ENCODE measurements at places on chromosomes 4 and X.
A peak's percentile ranks its signal among the peaks of the same experiment; 100 is the strongest.

DNA sequence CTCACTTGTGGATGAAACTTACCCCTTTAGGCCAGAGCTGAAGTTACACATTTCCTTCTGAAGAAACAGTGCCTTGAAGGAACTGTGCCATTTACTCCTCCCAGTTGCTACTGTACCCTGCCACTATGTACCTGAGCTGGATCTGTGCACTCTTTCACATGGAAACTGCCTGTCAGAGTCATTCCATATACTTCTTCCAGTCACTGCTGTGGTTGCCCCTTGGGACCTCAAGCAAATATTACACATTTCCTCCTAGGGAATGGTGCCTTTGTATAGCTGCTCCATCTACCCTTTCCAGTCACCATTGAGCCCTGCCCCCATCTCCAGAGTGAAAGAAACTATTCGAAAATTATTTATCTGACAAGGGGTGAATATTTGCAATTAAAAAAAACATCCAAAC, 1328.3 kb downstream of the TECRL start:
- DNase-seq, result no peak

- DNase-seq, result no peak
Observed at GRCh38 chr4:3773552-3774001, 7.4 kb downstream of the ADRA2C start.

- DNase-seq, result no peak
Observed at GRCh38 chr4:116400480-116400879, 684.9 kb downstream of the TRAM1L1 start.

- no peak for DNase-seq
Observed at GRCh38 chrX:66680451-66680850, 41.6 kb upstream of the EDA2R start.

DNA sequence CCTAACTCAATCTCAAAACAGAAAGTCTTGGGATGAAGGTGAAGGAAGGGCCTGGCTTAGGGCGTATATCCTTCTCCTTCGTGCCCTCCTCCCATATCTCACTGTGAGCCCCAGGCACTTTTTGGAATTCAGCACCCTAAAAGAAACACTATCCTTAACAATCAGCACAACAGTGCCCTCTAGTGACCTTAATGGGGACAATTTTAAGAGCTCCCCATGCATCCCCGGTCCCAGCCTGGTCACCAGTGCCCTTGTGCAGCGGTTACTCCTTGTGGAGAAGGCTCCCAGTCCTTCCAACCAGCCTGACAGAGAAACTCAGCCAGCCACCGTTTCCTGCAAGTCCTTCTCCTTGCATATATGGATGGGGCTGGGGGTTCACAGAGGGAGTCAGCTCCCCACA, 4.2 kb downstream of the PAK3 start:
- DNase-seq, result peak; percentile 19

GRCh38 chr4:38664706-38665401, 855 bp downstream of the KLF3 start:
- peak; percentile 53 for DNase-seq

- DNase-seq, result no peak
Observed at GRCh38 chrX:71618303-71618721, at the start of gene CXCR3. Gene CXCR3 (minus strand): TSS chrX:71618511. CDS start chrX:71618449, 62 bp downstream.

GRCh38 chr4:39255266-39255665, 72.9 kb downstream of the WDR19 start:
- peak; percentile 67 for DNase-seq

- peak; percentile 13 for DNase-seq
Observed at GRCh38 chr4:141158219-141158618, 24.9 kb upstream of the RNF150 start.

DNA sequence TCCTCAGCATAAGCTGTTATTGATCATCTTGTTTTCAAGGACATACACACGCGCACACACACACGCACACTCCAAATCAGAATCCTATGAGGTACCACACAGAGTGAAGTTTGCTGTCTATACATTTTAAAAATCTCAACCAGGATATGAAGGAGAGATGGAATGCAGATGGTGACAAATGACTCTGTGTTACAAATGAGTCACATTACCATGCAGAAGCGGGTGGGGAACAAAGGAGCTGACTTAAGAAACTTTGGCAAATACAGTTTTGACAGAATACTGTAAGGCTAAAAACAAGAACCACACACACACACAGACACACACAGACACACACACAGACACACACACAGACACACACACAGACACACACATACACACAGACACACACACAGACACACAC, 81.7 kb downstream of the RELL1 start:
- peak; percentile 16 for DNase-seq

DNA sequence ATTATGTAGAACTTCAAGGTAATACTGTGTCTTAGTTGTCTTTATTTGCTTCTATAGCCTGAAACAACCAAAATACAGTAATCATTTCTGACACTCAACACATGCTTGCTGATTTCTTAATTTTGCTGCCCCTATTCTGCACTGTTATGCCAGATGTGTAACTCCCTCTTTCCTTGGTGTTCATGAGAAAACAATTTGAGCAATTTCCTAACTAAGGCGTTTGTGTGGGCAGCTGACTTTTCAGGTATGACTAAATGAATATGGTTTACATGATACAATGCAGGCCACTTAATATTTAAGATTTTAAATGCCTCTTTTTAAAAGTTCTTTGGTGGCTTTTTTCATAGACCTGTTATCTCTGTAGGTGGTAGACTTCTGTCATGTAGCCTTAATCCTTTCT, 46.1 kb upstream of the CENPE start:
- DNase-seq, result peak; percentile 4

DNA sequence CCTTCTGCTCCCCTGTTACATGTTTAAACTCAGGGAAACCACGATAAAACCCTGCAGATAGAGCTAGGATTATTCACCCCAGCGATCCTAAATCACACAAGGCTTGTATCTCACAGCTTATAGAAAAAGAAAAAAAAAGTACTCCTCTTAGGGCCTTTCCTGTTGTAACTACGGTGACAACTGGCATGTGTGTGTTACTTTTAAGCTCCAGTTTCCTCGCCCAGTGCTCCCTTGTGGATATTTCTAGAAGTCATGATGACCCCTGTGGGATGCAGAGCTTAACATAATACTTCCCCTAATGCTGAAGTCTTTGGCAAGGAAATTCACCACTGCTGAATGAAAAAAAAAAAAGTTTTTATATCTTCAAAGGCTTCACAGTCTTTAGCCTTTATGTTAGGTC, 114.7 kb downstream of the NWD2 start:
- DNase-seq, result no peak

- peak; percentile 32 for DNase-seq
Observed at GRCh38 chr4:128825226-128825625, 15.7 kb downstream of the JADE1 start.

DNA sequence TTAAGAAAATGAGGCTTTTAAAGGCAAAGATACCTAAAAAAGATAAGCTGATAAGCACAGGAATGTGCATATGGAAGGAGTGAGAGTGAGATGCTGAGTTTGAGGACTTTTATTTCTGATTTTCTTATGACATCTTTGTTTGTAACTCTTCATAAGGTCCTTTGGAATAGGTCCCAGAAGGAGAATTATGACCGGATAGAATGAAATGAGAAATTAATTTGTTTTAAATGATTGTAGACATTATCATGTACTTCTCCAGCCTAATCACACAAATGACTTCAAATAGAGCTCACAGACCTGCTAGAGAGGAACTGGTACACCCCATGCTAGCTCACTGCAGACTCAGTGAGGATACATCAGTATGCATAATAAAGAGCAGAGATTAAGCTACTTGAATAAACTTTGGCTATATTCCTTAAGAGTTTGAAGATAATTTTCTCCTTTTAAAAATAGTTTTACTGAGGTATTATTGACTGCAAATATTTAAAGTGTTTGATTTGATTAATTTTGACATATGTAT, 5.6 kb downstream of the GK2 start:
- no peak for DNase-seq

DNA sequence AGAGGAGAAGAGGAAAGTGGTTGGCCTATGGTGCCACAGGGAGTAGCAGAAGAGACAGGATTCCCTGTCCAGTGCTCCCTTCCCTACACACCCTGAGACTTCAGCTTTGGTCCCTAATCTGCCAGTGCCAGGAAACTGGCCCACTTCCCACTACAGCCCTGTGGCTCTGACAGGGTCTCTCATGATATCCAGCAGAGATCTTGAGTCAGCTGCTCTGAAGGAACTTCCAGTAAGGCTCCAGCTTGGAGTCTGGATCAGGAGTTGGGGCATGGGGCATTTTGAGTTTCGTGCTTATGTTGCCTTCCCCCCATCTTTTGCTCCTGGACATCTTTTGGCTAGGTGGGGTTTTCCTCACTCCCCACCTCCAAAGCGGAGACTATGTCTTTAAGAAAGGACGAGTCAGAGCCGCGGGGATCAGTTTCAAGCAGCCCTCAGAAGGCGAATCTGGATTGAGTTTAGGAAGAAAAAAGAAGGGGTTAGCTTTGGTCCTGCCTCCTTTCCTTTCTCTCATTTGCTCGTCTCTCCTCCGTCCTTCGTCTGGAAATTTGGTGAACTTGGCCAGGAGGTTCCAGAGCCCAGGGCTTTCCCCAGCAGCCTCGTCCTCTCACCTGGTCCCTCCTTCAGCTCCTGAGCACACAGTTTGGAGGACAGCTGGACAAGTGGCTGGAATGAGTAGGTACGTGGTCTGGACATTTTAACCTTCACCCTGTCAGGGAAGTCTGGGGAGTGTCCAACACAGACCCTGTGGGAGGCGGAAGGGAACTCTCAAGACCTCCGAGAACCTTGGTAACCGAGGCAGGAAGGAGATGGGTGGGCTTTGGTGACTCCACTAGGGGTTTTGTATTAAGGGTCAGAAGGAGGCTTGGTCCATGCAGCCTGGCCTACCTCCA, 104.4 kb downstream of the RTL5 start:
- DNase-seq, result no peak

- DNase-seq, result no peak
Observed at GRCh38 chr4:73193155-73193554, 65.4 kb downstream of the ANKRD17 start.

- DNase-seq, result peak; percentile 10
Observed at GRCh38 chr4:44446801-44447562, 1.6 kb downstream of the KCTD8 start.

DNA sequence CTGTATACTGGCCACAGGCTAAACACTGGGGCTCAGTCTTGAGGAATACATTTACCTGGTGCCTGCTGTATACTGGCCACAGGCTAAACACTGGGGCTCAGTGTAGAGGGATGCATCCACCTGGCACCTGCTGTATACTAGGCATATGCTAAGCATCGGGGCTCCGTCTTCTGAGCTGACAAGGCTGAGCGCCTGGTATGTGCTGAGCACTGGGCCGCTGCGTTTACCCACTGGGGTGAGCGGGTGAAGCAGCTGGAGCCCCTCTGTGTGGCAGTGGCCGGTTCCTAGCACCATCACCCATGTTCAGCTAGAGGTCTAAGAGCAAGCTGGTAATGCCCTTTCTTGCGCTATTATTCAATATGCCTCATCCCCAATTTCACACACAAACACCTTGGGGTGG, 93.4 kb downstream of the ADRA2C start:
- no peak for DNase-seq

Measured in urothelium cell line (cell line).